ENCODE measurements at places on chromosomes 1 and 21.

DNA sequence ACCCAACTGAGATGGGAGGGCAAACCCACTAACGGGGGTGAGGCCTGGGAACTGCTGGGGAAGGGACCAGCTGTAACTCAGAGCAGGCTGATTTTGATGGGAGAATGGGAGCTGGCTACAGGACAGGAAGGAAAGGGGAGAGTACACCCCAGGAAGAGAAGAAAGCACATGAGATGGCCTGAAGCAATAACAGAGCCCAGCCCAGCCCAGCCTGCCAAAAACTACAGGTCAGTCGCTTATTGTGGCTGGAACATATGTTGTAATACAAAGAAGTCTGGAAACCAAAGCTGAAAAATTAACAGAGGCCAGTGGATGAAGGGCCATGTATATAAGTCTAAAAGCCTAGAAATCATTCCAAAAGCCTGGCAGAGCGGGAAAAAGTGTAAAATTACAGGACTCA lies 1.6 kb downstream of the ITLN2 start:
- no peak for DNase-seq

GRCh38 chr1:9720785-9721605 lies 69.5 kb downstream of the PIK3CD start:
- no peak for DNase-seq

GRCh38 chr1:163130225-163130856 lies 61.2 kb downstream of the RGS4 start:
- no peak for DNase-seq

DNA sequence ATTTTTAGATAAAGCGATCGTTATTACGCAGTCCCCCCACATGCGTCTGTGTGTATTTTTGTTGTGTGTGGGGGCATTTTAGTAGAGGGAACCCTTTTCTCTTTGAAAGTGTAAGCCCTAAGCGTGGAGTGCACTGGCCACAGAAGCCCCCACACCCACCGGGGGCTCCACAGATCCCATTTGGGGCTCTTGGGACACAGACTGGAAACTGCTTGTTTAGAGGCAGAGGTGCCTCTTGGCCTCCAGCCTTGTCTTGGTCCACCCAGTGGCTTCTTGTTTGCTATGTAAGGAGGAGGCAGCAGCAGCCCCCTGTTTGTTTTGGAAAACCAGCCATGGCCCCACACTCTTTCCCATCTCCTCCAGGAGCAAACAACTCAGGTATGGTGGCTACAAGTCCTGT lies 42.8 kb downstream of the SLC37A1 start:
- DNase-seq = no peak

- DNase-seq = no peak
Observed at GRCh38 chr1:61635557-61635956, 89.4 kb downstream of the TM2D1 start.

GRCh38 chr1:225631021-225631663 lies 21.8 kb downstream of the ENAH start:
- DNase-seq = no peak

- no peak for DNase-seq
Observed at GRCh38 chr1:170537798-170538503, 6.0 kb downstream of the GORAB start.

DNA sequence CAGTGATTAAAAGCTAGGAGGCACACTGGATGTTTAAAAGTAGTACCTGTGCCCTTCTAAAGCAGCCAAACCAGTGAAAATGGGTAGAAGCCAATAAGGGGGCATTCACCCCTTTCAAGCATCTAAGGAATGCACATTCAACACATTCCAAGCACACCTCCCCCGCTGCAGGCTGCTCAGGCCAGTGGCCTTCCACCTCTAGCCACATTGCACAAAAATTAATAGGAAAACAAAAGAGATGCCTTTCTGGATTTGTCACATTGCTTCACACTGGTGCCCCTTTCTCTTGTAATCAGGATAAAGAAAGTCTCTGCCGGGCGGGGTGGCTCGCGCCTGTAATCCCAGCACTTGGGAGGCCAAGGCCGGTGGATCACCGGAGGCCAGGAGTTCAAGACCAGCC lies 834.0 kb downstream of the USP25 start:
- DNase-seq = no peak

DNA sequence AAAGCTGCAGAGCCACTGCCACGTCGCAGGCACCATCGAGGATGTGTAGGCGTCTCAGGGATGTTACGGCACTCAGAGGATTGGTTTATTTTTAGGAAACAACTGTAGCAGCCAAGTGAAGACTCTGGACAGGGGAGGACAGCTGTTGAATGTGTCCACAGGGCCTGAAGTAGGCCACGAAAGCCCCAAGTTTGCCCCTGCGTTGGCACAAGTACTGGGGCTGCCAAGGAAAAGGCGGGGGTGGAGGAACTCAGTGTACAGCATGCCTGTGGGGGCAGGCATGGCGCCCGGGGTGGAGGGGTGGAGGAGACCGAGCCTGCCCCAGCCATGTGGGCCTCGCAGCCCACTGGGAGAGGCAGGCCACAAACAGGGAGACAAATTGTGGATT lies 89.7 kb downstream of the ADARB1 start:
- DNase-seq = no peak

DNA sequence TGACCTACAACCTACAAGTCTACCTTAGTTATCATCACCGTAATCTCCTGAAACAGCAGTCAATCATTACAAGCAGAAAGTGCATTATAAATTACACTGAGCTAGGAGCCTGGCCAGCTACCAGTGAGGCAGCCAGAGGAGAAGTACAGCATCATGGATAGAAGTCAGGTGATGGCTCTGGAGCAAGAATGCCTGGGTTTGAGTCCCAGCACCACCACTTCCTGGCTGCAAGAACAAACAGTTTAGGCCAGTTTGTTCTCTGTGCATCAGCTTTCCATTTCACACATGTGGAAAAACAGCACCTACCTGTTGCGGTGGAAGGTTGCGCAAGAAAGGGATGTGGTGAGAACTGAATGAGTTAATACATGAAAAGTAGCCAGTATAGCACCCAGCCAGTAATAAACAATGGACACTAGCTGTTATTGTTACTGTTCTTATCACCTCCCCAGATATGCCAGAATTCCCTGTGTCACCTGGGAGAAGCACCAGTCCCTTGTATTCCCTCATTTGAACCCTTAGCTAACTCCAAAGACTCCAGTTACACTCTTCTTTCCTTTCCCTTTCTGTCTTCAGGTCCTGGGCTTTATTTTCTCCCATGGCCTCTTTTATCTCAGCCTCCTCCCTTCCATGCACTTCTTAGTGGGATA lies 9.0 kb downstream of the CREG1 start:
- DNase-seq = no peak

DNA sequence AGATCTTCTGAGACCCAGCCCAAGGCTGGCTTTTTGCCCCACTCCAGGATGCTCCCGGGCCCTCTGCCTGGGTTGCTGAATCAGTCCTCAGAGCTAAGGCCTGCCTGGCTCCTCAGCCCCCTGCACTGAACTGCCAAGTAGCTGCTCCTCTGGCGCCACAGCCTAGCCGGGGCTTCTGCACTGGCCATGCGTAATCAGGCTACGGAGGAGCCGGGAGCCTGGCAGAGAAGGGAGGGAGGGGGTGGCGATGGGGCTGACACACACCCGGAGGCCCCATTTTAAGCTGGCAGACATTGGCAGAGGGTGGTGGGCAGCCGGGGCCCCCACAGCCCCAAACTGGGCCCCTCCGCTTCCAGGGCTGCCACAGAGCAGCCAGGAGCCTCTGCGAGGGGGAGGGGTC lies 38.7 kb downstream of the ALPL start:
- DNase-seq = no peak

GRCh38 chr1:224564454-224565084 lies 51.5 kb upstream of the CNIH3 start:
- no peak for DNase-seq

- no peak for DNase-seq
Observed at GRCh38 chr1:96329121-96329520, 392.5 kb upstream of the PTBP2 start.

DNA sequence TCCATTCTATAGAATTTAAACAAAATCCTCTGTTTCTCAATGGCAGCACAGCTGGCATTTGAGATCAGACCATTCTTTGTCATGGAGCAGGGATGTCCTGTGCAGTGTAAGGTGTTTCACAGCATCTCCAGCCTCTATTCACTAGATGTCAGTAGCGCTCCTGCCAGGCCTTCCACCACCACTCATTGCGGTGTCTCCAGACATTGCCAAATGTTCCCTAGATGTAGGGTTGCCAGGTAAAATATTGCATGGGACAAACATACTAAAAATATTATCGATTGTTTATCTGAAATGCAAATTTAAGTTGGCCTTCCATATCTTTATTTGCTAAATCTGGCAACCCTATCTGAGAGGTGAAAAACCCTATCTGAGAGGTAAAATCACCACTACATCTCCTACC lies 11.7 kb downstream of the ITLN2 start:
- DNase-seq = no peak

All from nucleus accumbens (tissue), 56 donors.